Activated CD8-positive, alpha-beta memory T cell treated with anti-CD3 and anti-CD28 coated beads, Interleukin-2, amount 50 U/mL, for 48 hours (primary cell): ENCODE measurements at places on chromosomes 3 and 15.

- DNase-seq: peak; percentile 76
Observed at GRCh38 chr3:66499881-66500575, 794 bp downstream of the LRIG1 start.

DNA sequence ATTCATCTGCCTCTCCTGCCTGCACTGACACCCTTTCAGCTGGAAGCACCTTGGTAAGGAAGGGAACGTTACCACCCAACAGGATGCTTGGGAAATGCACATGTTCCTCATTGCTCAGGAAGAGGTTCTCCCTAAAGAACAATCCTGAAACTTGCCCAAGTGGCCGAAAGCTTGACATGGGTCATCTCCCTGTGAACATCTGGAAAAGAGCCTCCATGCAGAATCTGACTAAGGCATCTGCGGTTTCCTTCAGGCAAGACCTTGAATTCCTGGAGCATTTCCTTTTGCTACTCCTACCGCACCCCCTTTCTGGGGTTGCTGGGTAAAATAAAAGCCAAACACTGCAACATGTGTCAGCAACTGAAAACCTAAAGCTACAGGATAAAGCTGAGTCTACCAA, 68.7 kb upstream of the SNRK start:
- DNase-seq: no peak

- DNase-seq: no peak
Observed at GRCh38 chr3:189393598-189393997, 221.8 kb downstream of the TPRG1 start.

- no peak for DNase-seq
Observed at GRCh38 chr3:25174251-25174650, 253.8 kb upstream of the RARB start.

GRCh38 chr3:35624698-35625097, 14.6 kb upstream of the ARPP21 start:
- no peak for DNase-seq

DNA sequence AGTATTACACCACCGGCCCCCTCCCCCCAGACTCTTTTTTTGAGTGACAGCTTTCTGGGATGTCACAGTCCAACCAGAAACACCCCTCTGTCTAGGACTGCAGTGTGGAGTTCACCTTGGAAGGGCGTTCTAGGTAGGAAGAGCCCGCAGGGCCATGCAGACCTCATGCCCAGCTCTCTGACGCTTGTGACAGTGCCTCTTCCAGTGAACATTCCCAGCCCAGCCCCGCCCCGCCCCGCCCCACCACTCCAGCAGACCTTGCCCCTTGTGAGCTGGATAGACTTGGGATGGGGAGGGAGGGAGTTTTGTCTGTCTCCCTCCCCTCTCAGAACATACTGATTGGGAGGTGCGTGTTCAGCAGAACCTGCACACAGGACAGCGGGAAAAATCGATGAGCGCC, 63.6 kb downstream of the AAGAB start:
- no peak for DNase-seq

GRCh38 chr15:100383302-100384107, 41.7 kb upstream of the ADAMTS17 start:
- no peak for DNase-seq

- no peak for DNase-seq
Observed at GRCh38 chr3:8327739-8328138, 173.9 kb upstream of the LMCD1 start.

GRCh38 chr3:161915418-161915750, 418.8 kb downstream of the OTOL1 start:
- no peak for DNase-seq

- DNase-seq: no peak
Observed at GRCh38 chr3:190303884-190304283, 18.4 kb downstream of the CLDN1 start.

- DNase-seq: no peak
Observed at GRCh38 chr15:78339559-78339958, 594 bp upstream of the CRABP1 start.

DNA sequence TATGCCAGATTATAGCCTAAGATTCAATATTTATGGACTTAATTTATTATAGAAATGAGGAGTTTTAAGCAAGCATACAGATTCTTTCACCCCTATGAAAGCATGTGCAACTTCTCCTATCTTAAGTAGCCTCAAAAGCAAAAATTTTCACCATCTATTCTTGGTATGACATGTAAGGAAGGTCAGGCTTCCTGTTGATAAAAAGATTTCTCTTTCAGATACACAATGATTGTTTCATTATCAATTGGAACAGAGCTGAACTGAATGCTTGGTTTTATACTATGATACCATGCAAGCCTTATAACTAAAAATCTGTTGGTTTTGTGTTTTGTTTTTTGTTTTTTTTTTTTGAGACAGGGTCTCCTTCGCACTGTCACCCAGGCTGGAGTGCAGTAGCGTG, 3.9 kb downstream of the GRK7 start:
- DNase-seq: no peak

DNA sequence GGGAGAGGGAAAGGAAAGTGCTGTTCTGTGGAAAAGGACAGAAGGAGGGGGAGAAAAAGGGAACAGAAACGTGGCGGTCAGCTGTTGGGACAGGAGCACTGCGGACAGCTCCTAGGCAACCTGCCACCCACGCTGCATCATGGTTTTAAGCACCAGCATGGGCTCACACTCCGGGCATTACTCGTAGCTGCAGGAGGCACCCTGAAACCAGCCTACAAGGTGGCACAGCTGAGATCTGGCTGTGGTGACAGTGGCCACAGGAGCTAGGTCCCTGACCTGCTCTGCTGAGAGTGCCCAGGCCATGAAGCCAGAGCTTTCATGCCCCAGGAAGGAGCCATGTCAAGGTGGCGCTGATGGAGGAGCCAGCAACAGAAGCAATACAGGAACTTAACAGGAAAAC, 161.4 kb upstream of the ST8SIA2 start:
- DNase-seq: no peak

GRCh38 chr3:123753286-123753685, 130.8 kb downstream of the MYLK start:
- no peak for DNase-seq

DNA sequence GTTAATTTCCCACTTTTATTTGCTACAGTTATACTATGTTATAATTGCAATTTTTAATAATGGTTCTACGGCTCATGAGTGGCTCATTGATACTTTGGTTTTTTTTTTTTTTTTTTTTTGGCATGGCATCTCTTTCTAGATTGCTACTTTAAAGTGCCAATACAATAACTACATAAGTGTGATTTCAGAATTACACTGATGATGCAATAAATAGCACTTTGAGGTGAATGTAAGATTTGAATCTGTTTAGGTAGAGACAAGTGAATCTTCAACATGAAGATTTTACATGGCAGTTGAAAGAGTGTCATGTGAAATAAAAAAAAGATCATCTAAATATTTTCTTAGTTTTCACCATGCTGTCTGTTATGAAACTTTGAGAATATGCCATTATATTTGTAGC, 75.7 kb downstream of the KBTBD8 start:
- DNase-seq: no peak

DNA sequence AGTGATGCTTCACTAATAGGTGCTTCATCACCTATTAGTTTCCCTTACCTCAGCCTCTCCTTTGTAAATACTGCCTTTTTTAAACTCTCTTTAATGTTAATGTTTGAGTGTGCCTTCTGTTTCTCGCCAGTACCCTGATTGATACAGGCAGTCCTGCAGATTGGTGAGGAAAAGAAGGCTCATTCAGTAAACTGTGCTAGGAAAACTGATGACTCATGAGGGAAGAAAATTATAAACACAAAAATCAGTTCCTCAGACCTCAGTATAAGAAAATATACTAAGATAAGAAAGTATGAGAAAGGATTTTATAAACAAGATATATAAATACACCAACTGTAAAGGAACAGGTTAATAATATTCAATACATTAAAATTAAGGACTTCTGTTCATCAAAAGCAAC, 54.8 kb upstream of the OXTR start:
- no peak for DNase-seq
